ENCODE measurements at places on chromosomes 1 and 21.
A peak's percentile ranks its signal among the peaks of the same experiment; 100 is the strongest.

DNA sequence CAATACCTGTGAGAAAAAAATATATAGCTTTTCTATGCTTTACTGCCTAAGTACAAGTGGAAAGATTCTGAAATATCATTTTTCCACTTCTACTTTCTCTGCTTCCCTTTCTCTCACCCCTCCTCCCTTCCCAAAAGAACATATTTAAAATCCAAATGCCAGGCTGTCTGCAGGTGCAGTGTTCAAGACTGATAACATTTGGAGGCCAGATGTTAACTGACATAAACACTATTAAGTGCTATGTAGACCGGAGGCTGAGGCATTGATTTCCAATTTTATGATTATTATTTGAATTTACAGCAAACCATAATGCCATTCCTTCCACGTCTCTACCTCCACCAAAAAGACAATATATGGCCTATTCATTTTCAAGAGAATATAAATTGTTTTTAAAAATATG is 296.9 kb upstream of the SGIP1 start:
- DNase-seq: no peak

DNA sequence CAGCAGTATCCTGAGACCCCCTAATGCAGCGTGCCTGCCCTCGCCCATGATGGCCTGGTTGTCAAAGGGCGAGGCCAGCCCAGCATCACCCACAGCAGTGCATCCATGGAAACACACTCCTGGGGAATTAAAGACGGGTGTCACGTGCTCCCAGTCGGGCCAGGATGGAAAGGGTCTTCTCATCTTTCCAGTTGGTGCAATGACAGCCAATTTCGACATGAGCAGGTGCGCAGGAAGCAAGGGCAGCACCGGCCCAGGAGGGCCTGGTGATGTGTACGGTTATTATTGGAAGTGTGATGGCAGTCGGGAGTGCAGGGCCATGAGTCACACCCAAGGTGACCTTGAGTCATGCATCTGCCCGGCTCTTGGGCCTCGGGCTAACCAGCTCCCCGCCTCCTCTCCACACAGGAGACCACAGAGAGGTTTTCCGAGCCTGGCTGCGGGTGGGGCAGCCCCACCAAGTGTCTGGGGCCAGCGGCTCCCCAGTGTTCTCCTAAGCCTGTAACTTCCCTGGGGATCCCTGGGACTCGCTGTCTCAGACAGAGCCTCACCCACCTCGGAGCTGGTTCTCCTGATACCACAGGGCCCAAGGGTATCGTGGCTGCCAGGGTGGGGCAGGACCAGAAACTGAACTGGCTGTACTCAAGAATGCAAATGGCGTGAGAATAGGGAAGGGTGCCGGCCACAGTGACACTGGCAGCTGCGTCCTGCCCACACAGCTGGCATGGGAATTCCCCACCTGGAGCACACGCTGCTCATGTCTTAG is 119.8 kb downstream of the SIK1 start:
- DNase-seq: peak; percentile 82

DNA sequence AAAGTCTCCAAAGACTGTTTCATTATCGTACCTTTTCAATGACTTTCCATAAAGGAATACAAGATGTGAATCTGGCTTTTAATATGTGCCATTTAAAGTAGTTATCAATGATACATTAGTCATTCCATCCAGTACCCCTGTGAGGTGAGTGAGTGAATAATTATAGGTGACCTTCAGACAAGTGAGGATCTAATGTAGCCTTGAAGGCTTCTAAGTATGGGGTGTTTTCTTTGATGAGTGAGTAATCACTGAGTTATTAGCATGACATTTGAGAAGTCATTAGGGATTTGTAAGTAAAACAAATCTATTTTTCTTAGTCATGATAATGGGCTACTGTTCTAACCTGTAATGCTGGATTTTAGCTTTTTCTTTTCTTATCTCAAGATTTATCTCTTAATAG is 831.4 kb downstream of the ADGRL2 start:
- peak; percentile 5 for DNase-seq

GRCh38 chr1:230753586-230754251 is 6.5 kb downstream of the CAPN9 start:
- DNase-seq: no peak

DNA sequence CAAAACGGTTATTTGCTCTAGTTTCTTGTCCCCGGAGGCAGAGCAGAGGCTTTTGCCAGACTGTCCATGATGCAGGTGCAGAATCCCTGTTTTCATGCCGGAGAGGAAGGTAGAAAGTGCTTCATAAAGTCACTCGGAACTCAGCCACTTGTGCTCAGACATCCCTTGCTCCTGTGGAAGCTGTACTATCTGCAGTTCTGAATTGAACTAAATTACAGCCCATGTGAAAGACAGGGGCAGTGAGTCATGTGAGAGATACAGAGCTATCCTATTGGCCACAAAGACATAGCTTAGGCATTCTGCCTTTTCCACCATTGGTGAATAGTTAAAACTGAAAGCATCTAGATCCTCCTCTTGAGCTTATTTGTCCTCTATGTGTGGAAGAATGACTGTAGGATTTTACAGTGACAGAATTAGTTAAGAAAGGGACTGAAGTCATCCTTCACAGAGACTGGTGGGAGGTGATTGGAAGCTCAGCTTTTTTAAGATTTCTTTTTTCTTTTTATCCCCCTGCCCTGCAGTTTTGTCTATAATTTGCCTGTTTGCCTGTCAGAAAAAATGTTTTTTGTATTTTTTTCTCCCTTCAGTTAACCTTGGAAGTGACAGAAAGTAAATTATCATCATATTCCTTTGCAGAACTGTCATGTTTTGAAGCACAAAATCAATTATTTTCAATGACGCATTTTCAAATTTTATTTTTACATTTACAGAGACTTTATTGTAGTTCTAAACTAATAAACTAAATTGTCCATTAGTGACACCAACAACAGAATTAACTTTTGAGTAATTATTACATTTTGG is 298.6 kb downstream of the PTPRC start:
- peak; percentile 92 for DNase-seq

DNA sequence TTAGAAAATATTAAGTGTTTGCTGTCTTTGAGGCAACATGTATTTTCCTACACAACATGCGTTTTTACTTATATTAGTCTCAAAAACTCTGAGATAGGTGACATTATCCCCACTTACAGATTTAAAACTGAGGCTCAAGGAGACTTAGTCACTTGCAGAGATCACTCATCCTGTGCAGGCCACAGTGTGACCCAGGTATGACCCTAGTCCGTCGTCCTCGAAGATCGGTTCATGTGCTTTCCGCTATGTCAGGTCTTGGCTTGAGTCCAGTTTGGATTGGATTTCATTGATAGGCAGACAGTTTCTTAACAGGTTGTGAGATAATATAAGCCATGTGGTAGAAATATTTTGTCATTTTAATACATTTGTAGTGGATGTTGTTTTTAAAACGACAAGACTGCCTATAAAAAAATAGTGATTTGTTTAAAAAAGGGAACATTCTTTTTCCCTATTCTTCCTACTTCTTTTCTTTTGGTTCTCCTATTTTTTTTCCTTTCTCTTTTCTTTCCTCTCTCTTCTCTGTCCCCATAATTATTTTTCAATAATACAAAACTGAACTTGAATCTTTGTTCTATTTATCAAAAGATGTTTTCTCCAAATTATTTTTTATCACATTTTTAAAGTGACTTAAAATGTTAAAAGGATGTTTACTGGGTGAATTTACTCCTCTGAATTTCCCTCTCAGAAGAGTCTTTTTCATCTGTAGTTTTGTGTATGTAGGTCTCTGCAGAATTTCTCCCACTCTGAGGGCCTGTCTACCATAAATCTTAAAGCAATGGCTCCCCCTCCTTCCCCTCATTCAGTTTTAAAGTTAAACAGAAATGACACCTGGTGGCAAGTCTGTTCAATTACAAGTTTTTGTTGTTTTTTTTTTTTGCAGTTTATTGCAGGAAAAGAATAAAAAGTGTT is 81.8 kb downstream of the PHTF1 start:
- DNase-seq: peak; percentile 52

GRCh38 chr1:65247419-65248359 is 61.7 kb upstream of the DNAJC6 start:
- peak; percentile 100 for DNase-seq

GRCh38 chr1:94142022-94142421 is 21.1 kb upstream of the ABCA4 start:
- peak; percentile 71 for DNase-seq

DNA sequence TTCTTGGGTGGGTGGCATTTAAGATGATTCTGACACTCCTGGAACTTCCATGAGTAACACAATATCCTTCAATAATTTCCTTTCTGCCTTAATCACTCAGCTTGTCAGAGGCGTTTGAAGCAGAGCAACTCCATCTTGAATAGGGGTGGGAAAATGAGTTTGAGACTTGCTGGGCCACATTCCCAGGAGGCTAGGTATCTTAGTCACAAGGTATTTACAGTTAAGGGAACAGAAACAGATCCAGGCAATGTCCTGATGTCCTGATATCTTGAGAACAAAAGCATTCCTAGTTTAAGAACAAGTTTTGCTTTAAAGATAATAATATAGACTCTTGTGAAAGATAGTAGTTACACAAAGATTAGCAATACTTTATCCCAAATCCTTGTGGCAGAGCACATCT is 76.6 kb upstream of the KIAA0040 start:
- no peak for DNase-seq

DNA sequence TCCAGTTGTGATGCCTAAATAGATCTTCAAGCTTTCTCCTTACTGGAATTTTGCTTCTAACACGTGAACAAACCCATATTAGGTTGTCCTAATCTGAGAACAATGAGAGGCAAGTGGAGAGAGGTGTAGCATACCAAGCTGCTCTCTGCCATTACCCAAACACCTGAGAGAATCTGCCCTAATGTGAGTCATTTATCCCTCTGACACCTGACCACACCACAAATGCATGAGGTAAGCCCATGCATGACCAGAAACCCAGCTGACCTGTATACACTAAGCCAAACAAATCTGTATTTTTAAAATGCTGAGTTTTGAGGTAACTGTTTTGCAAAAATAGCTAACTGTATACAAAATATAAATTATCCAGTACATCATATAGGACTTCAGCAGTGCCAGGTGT is 1458.1 kb upstream of the B3GALT2 start:
- DNase-seq: no peak

GRCh38 chr21:25887646-25888306 is 153.0 kb downstream of the GABPA start:
- no peak for DNase-seq

GRCh38 chr1:167278497-167278896 is 57.8 kb downstream of the POU2F1 start:
- DNase-seq: no peak

- DNase-seq: no peak
These were observed 140.1 kb downstream of the TGFBR3 start for GRCh38 chr1:91745640-91746373.

GRCh38 chr1:26530895-26531598 is 1.5 kb downstream of the RPS6KA1 start:
- DNase-seq: peak; percentile 71

GRCh38 chr1:16387201-16388188 is 20.5 kb downstream of the SZRD1 start:
- DNase-seq: no peak

- DNase-seq: no peak
These were observed 27.7 kb upstream of the SLC5A9 start for GRCh38 chr1:48194801-48195200.

GRCh38 chr1:171140401-171140800 is 44.7 kb upstream of the FMO2 start:
- DNase-seq: no peak

- no peak for DNase-seq
These were observed 5.0 kb downstream of the ENTREP3 start for GRCh38 chr1:155250246-155250632.

DNA sequence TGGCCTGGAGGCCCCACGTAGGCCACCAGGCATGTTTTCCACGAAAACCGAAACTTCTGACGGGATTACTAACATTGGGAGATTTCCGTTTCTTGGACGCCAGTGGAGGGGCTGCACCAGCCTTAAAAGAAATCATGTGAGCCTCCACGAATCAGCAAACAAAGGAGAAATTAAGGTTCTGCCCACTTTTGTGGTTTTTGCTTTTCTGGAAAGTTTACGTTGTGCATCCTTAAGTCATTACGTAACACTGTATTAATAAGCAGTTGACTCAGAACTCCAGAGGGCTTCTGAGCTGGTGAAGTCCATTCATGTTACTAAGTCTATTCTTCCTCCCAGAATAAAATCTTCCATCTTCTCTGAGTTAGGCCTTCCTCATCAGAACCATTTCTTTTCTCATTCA is 168.5 kb downstream of the PSMG1 start:
- peak; percentile 98 for DNase-seq

- DNase-seq: no peak
These were observed 461.9 kb downstream of the LRRIQ3 start for GRCh38 chr1:73736125-73736524.

- no peak for DNase-seq
These were observed 74.7 kb upstream of the COL6A1 start for GRCh38 chr21:45906859-45907258.

- no peak for DNase-seq
These were observed 98.3 kb downstream of the COQ8A start for GRCh38 chr1:227038401-227038800.

DNA sequence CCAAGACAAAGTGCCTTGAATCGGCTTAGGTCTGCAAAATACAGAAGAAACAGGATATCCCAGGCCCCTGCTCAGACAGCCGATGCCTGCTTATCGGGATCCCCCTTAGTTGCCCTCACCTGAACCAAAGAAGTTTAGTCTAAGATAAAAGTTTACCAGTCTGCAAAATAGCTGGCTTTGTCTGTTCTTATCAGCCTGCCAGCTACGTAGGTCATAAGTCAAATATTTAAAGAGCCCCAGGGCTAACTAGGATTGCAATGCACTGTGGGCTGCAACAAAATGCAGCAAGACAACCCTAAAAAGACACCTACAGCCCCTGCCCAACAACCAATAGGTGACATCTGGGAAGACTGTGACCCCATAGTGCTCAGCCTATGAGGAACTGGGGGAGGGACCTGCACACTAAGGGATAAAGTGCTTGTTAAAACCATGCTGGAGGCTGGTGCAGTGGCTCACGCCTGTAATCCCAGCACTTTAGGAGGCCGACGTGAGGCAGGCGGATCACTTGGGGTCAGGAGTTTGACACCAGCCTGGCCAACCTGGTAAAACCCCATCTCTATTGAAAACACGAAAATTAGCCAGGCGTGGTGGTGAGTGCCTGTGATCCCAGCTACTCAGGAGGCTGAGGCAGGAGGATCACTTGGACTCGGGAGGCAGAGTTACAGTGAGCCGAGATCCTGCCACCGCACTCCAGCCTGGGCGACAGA is 27.4 kb downstream of the LRRC3 start:
- DNase-seq: no peak

- peak; percentile 44 for DNase-seq
These were observed 50.2 kb upstream of the DNAH14 start for GRCh38 chr1:224879162-224879803.

GRCh38 chr1:21097729-21098128 is 79.0 kb downstream of the EIF4G3 start:
- DNase-seq: no peak

GRCh38 chr1:67110352-67110751 is 24.4 kb downstream of the C1orf141 start:
- no peak for DNase-seq

- DNase-seq: peak; percentile 95
These were observed 8.7 kb upstream of the E2F2 start for GRCh38 chr1:23539698-23540266.

- DNase-seq: no peak
These were observed 32.4 kb downstream of the SLC35F3 start for GRCh38 chr1:233936842-233937241.

All from EL (cell line).